NCI-H345 (cell line): ENCODE measurements at places on chromosomes 5 and 9.

DNA sequence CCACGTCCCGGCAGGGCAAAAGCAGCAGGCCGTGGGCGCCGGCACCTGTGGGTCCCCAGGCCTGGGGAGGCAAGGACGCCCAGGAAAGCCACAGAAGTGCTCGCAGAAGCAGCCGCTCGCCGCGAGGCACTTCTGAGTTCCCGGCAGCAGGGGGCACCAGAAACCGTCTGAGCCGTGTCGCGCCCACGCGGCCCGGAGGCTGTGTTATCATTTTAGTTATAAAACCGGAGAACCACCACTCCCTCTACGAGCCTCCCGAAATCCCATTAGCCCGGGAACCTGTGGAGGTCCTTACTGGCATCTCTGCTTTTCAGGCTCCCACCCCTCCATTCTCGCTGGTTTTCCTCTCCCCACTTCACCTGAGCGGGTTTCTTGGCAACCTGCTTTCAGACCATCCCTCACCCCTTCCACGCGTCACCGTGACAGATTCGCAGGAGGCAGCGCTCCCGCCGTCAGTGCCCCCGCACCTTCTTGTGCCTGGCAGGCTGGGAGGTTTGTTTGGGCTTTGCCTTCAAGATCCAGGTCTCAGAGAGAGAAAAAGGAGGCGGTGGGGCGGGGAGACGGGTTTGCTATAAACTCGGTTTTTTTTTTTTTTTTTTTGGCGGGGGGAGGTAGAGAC is 2.3 kb downstream of the GDNF start:
- peak; percentile 38 for DNase-seq

DNA sequence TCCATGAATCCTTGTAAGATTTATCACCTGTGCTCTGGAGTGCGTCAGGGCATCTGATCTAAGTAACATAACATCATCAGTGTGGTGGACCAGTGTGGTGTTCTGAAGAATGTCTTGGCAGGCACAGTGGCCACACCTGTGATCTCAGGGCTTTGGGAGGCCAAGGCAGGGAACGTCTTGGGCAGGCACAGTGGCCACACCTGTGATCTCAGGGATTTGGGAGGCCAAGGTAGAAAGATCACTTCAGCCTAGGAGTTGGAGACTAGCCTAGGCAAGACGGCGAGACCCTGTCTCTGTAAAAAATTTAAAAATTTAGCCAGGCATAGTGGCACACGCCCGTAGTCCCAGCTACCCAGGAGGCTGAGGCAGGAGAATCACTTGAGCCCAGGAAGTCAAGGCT is 185.5 kb downstream of the CACNA1B start:
- DNase-seq = no peak

DNA sequence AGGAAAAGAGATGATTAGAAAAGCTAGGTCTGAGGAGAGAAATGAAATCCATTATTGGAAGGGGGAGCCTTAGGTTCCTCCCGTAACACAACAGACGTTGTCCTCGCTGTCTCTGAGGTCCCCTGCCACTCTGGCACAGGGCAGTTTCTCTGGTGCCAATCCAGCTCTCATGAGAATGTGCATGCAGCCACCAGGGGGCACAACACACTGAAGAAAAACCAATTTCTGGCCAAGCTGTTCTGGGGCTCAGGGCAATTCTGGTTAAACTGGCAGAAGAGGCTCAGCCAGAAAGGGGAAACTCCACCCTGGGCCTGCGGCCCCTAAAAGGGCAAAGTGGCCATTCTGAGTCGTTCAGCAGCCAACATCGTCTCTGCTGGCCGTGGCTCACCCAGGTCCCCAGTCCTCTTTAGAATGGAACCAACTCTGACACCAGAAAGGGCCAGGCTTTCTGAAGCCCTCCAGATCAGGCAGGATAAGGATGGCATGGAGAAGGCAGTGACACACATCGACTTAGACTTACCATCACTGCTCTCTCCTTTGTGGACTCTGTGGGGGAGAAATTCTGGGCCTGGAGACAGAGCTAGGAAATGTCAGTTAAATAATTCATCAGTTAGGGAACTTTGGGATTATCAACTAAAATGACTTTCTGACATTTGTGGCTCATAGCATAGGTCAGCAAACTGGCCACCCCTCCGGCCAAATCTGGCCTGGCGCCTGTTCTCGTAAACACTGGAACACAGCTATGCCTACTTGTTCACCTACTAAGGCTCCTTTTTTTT is 58.5 kb upstream of the GOLPH3 start:
- peak; percentile 65 for DNase-seq

DNA sequence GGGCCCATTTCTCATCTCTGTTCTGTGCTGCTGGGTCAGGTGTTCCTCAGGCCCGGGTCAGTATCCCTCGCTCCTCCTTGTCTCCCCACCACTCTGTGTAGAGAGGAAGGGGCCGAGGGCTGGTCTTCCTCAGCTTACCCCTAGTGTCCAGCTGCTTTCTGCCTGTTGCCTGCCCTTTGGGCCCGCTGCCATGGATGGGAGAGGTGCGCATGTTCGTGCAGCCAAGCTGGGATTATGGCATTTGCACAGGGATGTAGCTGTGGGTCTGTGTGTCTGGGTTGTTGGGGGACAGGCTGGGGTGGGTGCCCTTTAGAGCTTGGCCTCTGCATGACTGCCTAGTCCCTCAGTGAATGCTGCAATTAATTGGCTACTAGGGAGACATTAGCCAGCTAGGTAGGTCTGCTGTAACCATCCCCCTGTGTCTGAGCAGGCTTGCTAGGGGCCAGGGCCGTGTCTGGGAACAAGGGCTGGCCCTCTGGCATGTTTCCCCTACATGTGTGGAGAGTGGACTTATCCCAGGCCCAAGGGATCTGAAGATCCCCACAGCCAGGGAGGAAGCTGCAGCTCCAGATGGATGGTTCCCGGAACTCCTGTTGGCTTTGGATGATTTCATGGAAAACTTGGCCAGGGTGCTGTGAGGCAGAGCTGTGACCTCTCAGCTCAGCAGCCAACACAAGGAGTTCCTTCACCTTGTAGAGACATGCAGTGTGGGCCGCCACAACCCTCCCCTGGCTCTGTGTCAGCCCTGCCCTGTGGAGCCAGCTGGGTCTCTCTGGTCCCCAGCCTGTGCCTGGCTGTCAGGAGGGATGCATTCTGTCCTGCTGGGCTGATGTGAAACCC is 161.9 kb downstream of the MACROH2A1 start:
- no peak for DNase-seq

GRCh38 chr5:88883836-88884607 is 1.0 kb upstream of the MEF2C start:
- DNase-seq = peak; percentile 46

GRCh38 chr9:126986506-126986951 is 71.9 kb downstream of the RALGPS1 start:
- no peak for DNase-seq

DNA sequence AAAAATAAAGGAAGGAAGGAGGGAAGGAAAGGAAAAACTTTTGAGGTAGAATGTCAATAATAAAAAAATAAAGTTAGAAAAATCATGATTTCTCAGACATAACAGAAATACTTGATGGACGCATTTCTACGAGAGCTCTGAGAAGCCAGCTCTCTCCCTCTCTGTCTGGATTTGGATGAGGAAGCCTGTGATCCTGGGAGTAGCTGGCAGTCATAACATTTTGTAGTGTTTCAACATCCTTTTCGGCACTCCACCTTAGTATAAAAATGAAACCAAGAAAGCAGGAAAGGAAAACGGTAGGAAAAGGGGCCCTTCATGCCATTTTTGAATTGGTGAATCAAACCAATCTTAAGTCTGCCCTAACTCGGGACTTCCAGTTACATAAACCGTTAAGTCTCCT is 321.3 kb downstream of the EPB41L4A start:
- DNase-seq = no peak

DNA sequence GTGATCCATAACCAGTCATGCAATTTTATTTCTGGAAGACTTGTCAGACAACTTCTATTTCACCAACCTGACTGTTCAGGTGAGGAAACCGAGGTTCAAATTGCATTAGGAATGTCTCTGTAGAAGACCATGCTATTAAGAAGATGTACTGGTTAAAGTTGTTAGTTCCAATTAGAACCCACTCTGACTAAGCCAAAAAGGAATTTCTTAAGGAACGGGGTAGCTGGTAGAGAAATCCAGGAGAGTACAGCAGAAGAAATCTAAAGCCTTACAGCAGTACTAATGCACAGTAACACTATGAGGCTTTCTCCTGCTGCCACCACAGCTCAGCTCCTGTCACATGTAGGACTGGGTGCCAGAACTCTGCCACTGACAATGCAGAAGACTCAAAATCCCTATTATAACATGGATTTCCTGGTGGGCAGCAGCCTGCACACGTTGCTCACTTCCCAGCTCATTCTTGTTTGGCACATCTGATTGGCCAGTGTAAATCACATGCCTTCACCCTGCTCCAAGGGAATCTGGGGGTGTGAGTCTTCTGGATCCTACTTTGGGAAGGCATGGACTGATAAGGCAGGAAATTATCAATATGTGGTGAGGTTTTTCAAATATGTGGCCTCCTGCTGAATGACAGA is 37.1 kb downstream of the CAST start:
- DNase-seq = no peak

DNA sequence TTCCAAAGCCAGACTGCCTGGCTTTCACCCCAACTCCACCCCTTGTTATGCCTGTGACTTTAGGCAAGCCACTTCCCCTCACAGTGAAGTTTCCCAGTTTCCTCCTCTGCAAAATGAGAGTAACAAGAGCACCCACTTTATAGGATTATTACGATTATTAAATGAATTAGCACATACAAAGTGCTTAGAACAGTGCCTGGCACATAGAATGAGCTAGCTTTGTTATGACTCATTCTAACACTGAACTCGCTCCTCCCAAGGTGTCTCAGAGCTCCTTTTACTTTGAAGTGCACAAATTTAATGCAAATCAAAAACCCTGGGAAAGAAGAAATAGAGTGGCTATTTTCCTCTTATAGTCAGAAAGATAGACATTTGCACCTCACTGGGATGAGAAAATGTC is 34.3 kb downstream of the DNAH5 start:
- DNase-seq = no peak
